ENCODE measurements at places on chromosomes 7 and 10.
A peak's percentile ranks its signal among the peaks of the same experiment; 100 is the strongest.

- no peak for DNase-seq
These were observed 160.9 kb downstream of the PLXDC2 start for GRCh38 chr10:19977097-19977521.

DNA sequence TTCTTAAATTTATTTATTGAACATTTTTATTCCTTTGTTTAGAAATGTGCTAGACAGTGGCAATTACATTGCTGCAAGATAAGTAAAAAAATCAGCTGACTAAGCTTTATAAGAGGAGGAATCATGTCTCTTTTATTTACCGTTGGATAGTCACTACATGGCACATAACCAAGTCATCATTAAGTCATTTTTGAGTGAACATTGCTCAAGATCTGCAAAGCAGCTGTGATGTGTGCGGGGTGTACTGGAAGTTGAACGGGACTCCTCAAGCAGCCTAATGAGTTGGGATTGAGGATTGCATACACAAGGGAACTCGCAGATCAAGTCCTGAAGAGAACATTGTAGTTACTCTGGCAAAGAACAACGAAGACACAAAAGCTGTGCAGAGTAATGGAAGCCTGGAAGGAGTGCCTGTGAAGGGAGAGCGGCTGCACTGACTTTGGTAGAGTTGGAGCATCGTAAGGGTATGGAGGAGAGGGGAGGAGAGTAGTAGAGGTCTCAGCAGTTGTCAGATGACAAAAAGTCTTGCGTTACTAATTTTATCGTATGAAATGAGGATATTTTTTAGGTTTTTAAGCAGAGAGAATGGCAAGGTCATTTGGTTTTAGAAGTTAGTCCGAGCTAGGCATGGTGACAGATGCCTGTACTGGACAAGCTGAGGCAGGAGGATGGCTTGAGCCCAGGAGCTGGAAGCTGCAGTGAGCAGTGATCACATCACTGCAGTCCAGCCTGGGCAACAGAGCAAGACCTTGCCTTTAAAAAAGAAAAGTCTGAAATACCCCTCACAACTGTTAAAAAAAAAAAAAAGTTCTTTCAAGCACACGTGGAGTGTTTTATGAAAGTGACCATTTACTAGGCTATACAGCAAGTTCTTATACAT lies 95.1 kb downstream of the BMPR1A start:
- peak; percentile 58 for DNase-seq

DNA sequence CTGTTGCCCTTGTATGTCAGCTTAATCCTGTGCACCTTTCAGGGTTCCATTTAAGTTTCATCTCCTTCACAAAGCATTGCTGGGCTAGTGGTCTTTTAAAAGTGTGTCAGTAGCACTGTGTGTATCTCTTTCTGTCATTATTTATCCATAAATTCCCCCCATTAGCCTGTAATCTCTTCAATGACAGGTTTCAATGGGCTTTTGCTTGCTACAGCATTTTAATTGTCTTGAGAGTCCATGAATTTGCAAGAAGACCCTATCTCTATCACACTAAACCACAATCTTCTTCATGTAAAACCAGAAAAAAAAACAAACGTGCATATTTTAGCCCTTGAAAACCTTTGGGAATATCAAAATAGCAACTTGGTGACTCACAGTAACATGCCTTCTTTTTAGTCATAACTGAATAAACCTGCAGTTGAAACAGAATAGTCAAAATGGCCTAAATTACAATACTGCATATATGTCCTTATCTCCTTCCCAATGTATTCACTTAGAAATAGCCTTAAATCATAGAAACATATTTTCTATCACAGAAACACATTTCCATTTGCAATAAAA lies 118.6 kb downstream of the PON1 start:
- no peak for DNase-seq

DNA sequence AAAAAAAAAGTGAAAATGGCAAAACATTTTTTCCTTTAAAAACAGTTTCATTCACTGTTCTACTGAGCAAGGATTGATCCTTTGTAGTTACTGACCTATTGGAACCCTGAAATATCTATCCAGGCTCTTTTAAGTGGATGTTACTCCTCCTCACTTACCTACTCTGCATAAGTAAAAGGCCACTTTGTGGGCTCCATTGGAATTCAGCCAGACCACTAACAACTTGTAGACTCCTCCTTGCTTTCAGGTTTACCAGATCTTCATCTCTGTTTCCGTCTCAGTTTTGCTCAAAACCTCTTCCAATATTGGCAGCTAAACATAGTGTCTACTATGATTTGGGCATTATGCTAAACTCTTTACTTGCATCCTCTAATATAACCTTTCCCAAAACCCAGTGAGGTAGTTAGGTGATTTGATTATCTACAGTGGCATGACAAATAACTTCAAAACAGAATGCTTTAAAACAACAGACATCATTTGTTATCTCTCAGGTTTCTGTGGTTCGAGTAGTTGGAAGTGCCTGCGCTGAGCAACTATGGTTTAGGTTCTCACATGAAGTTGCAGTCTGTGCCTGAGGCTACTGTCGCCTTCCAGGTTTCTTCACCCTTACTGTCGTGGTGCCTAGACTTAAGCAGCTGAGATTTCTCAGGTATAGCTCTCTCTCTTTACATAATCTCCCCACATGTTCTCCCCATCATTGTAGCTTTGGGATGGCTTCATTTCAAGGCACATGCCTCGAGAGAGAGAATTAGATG lies 698.2 kb downstream of the REEP3 start:
- no peak for DNase-seq

GRCh38 chr10:11921800-11922392 lies 98.7 kb downstream of the PROSER2 start:
- no peak for DNase-seq

DNA sequence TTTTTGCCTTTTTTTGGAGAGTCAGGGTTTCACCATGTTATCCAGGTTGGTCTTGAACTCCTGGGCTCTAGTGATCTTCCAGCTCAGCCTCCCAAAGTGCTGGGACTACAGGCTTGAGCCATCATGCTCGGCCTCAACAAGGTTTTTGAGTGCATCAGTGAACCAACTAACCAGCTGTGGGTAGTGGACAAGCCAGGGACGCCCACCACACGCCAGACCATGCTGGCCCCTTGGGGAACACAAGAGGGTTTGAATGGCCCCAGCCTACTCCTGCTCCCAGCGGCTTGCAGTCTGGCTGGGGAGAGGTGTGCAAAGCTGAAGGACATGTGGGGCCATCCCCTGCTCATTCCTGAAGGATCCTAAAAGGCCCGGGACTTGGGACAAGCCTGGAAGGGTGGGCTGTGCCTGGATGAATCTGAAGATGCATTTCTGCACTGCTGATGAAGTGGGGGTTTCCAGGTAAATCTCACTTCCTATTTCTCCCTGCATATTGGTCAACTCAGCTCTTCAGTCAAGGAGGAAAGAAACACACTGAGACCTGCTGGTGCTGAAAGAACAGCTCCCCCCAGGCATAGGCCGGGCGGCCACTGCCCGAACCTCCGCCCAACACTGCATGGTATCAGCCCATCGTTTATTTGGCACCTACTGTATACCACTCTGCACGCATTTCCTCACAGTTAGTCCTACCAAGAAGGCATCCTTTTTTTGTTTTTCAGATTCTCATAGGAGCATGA lies 6.9 kb downstream of the MMD2 start:
- no peak for DNase-seq

- DNase-seq: peak; percentile 32
These were observed 1.8 kb downstream of the BRI3 start for GRCh38 chr7:98283127-98283886.

DNA sequence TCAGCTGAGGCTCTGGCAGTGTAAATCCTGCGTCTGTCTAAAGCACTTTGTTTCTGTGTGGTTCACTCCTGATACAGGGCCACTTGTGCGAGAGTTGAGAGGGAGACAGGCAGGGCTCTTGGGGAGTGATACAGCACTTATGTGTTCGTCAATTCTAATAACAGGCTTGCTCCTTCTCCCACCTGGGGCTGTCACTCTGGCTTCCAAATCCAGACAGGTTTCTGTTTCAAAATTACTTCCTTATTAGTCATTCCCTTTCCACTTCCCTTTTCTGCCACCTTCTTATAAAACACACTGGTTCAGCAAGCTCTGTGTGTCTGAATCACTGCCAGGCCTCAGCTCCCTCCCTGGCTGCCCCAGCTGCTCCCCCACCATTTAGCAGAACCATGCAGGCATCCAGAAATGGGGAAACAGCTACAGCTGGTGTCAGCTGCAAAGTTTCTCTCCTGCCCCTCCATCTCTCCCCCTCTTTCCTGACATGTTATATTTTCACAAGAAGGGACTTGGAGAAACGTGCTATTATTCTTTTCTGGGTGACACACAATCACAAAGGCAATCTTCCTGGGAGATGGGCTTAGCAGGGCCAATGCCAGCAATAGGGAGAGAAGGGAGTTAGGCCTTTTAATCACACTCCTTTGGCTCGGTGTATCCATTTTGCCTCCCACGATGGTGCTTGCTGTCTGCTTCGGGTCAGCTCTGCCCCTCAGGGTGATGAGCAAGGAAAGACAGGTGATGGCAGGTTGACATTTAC lies 58.4 kb upstream of the ZNRF2 start:
- no peak for DNase-seq

GRCh38 chr7:46383605-46384004 lies 462.5 kb upstream of the IGFBP3 start:
- peak; percentile 4 for DNase-seq

- DNase-seq: no peak
These were observed 29.5 kb downstream of the MIOS start for GRCh38 chr7:7596176-7596575.

GRCh38 chr10:126902157-126902556 lies 3.1 kb upstream of the DOCK1 start:
- DNase-seq: peak; percentile 38

DNA sequence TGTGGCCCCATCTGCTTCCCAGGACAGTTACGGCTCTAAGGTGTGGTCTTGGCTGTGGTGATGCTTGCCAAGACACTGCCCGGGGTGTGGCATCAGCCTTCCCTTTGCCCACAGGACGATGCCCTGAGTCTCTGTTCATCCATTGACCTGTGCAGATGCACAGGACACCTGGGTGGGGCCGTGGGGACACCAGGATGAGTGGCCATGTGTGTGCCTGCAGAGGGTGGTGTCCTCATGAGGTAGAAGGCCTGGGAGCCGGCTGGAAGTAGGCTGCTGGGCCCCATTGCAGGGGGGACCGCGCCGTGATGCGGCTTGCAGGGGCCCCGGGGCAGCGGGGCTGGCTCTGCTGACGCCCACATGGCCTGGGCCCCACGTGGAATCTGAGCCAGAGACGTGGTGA lies 22.4 kb upstream of the PWWP2B start:
- DNase-seq: no peak

- DNase-seq: no peak
These were observed 922.2 kb downstream of the SORCS1 start for GRCh38 chr10:106242301-106242700.

- no peak for DNase-seq
These were observed 3.0 kb upstream of the HABP2 start for GRCh38 chr10:113549856-113550255.

GRCh38 chr7:33971106-33971505 lies 65.8 kb downstream of the BMPER start:
- DNase-seq: no peak

DNA sequence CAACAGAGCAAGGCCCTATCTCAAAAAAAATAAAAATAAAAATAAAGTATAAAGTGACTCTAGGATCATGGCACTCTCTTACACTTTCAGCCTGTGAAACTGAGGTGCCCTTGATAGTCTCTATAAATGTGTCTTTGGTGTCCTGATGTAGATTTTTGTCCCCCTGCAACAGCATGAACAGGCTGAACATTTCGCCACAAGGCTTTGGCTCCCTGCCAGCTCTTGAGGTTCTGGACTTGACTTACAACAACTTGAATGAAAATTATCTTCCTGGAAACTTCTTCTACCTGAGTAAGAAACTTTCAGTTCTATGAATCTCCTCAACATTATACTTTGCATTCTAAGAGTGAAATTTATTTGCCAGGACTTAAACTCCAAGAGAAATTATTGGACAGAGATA lies 48.1 kb upstream of the BMS1 start:
- no peak for DNase-seq

GRCh38 chr7:2301511-2301863 lies 12.8 kb downstream of the SNX8 start:
- no peak for DNase-seq

DNA sequence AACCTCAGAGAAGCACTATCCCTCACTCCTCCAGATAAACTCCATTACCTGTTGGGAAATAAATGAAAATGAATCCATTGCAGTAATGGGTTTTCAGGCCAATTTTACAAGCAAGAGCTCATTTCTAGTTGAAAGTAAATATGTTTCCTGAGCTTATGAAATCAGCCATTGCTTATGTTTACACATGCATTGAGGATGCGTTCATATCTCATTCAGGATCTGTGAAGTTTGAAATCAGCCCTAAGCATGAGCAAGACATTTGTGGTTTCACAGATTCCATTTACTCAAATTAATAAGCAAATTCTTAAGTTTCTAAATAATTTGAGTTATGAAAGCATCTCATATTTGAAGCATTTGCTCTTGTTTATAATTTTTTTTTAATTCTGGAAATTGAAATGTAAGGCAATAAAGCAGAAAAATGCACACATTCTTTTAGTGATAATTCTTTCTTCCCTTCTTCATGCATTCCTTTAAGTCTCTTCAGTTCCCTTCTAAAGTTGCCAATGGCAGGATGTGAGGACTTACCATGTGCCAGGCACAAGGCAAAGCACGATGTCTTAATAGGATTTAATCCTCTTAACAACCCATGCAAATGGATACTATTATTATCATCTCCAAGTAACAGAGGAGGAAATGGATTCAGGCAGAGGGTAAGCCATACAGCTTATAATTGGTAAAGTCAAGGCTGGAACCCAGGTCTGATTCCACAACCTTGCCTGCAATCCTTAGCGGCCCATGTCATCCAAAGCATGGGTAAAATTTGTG lies 35.0 kb upstream of the CTTNBP2 start:
- no peak for DNase-seq

- DNase-seq: peak; percentile 8
These were observed 74.5 kb upstream of the VKORC1L1 start for GRCh38 chr7:65798111-65799075.

DNA sequence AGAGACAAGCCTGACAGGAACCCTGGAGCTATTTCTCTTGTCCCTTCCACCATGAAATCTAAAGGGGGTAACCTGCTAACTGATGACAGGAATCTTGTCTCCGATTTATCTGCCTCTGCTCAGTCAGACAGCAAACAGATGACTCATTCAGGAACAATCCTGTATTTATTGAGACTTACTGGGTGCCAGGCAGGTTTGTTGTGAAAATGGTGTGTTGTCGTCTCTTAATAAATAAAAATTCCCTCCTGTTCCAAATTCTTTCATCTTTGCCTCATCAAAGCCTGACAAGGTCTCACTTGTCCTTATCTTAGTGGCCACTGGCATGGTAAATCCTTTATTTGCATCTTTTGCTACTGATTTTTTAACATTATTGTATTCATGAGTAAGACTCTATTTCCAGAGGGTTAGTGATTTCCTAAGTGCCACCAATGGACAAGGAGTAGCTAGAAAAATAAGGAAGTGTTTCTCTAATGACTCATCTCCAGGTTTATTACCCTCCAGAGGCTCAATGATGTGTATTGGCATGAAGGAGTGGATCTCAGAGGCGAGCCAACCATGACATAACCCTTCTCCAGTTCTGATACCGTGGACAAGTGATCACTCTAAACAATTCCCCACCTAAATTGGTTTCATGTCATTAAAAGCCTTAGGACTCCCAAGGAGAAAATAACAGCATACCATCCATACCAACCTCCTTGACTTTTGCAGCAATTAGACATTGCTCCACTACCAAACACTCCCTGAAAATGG lies 724.0 kb downstream of the GRID1 start:
- DNase-seq: peak; percentile 2

GRCh38 chr10:22259280-22259679 lies 41.5 kb upstream of the EBLN1 start:
- DNase-seq: no peak

- no peak for DNase-seq
These were observed 66.4 kb upstream of the ANK3 start for GRCh38 chr10:60456053-60456452.

Data from AG09309 (cell line).